ENCODE measurements at places on chromosomes 3 and 15.
A peak's percentile ranks its signal among the peaks of the same experiment; 100 is the strongest.

- DNase-seq = no peak
Observed at GRCh38 chr3:57158325-57158724, 6.8 kb downstream of the IL17RD start.

GRCh38 chr15:37981775-37982174 is 47.3 kb downstream of the TMCO5A start:
- DNase-seq = no peak

DNA sequence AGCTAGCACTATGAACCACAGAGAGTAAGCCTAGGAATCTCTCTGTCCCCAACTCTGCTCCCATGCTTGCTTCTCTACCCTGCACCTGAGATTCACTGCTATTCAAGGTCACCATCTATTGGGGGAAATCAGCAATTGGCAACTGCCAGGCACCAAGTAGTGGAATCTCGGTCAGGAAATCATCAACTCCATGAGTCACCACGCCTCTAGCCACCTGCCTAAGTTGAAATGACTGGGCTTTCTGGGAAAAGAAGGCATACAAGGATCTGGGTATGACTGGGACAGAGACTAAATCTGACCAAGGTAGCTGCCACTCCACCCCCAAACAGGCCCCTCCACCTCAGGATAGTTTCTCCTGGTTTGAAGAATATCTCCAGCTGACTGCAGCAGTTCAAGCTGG is 464.1 kb upstream of the CBLB start:
- DNase-seq = peak; percentile 85

- no peak for DNase-seq
Observed at GRCh38 chr3:119500901-119501300, 2.6 kb downstream of the TIMMDC1 start.

DNA sequence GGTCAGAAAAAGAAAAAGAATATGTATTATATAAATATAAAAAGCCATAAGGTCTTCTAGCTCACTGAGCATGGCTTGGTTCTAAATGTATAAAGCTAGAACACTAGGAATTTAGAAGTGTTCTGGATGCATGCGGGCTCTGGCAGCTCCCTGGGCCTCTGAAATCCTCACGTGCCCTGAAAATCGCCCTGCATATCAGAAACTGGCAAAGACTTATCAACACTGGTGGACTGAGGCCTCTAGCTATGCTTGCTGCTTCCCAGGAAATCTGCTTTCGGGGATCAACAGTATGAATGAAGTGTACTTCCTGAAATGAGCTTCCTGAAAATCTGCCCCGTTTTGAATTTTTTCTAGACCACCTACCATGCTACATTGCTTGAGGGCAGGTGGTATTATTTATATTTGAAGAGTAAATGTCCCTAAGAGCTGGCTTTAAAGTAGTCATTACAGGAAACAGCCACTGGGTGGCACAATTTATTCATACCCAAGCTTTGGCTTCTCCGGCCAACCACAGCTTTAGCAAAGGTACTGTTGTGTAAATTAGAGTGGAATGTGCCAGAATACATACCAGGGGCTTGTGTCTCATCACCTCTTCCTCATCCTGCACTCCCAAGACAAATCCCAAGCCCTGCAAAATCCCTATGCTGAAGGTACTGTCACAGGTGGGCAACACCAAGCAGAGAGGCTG is 17.7 kb downstream of the CRTAP start:
- peak; percentile 10 for DNase-seq

DNA sequence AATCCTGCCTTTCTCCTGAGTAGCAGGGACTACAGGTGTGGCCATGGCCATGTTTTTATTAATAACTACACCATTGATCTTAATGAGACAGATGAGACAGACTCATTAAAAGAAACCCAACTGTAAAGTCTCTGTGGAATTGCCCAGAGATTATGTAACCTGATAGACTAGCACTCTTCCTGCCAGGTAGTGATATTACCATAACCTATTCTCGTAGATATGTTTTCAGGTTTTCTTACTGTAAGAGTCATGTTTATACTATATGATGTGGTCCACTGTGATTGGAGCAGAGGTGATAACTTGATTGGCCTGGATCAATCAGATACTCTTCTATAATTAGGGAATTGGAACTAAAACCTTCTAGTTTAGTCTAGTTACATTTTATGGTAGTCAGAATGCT is 93.7 kb downstream of the NFKBIZ start:
- no peak for DNase-seq

DNA sequence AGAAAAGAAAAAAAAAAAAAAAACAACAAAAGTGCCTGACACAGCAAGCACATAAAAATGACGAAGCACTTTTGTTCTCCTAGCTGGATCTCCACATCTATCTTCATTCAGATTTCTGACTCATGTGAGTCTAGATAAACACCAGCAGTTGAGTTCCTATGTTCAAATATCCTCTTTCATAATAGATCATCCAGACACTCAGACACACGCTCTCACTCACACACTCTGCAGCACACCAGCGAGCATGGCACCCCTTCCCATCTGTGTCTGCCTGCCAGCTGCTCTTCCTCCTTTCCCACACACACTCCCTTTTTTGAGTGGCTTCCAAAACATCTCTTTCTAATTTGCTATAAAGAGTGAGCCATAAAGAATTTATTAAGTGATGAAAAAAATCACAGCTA is 19.8 kb upstream of the CELF6 start:
- no peak for DNase-seq

DNA sequence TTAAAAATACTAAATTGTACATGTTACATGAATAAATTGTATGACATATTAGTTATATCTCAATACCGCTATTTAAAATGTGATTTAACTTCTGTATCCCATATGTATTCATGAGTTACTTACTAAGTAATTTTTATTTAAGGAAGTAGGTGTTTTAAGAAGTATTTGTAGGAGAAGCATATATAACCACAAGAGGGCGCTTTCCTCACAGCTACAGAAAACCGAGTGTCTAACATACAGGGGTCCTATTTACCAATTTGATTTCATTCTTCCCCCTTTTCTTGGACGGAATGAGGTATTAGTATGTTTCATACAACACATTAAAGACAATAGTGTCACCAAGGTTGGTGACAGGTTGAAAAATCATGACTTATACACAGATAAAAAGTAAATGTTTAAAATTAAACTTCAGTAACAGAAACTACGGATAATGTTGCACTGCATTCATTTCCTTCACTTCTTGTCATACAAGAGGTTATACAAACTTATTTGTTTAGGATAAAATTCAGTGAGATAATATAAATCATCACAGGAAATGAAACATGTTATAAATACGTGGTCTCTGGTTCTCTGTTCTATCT is 253.6 kb downstream of the MAGI1 start:
- DNase-seq = no peak

DNA sequence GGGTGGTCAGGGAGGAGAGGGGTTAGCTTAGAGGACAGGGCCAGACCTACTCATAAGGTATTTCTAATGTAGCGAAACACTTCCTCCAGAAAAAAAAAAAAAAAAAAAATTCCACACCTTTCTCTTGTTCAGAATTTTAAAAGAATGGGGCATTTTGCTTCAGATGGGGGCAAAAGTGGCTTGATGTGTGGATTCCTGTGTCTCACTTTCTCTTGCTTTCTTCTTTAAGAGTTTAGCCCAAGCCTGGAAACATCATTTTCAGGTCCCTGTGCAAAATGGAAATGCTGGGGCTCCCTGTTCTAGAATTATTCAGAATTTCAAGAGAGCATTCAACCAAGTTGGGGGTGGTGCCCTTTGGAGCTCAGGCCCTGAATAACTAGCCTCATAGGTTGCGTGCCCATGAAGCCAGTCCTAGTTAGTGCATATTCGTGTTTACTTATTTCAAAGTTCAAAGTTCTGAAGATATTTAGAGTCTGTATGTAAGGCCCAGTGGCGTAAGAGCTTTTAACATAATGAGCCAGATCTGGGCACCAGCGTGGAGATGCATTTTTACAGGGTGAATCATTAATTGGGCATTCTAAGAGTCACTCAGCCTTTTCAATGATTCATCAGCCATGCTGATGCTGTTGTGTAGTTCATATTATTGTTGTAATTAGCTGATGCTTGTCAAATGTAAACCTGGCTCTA is 104.5 kb downstream of the RPLP1 start:
- DNase-seq = no peak

DNA sequence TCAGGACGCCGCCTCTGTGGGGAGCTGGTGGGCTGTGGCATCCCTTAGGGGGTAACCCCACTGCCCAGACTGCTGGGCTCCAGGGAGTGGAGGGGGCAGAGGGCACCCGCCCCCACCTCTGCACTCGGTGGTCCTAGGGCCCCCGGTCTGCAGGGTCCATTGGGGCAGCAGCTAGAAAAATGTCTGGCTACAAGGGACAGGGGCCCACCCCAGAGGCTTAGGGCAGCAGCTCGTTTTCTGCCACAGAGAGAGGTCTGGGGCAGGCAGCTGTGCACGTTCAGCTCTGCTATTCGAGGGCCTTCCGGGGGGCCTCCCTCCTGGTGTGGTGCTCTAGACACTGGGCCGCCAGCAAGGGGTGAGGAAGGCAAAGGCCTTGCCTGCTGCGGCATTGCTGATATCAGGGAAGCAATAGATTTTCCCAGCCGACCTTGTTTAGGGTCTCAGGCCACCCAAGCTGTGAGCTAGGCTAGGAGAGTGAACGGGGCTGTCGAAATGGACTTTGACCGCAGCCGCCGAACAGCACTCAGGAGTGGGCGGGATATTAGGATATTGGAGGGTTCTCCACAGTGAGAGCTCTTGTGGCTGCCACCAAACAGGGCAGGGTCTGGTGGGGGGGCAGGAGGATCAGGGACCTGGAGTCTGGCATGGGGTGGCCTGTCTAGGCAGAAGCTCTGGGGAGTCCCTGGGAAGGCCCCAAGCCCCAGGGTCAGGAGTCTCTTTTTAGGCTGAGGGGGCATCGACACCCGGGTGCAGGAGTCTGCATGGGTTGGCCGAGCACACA is 61.4 kb upstream of the KLF13 start:
- no peak for DNase-seq

GRCh38 chr3:134357914-134358811 is 16.1 kb downstream of the AMOTL2 start:
- DNase-seq = no peak

GRCh38 chr3:122784436-122784835 is 9.2 kb downstream of the HSPBAP1 start:
- DNase-seq = no peak

All from stimulated activated CD4-positive, alpha-beta T cell treated with anti-CD3 and anti-CD28 coated beads, Interleukin-1b, Interleukin-23, amount 100 ng/mL, for 48 hours (primary cell).